Suprapubic skin (tissue), 4 donors: ENCODE measurements at places on chromosomes 12 and 14. TPM values are rescaled to one million over a fixed set of nuclear protein-coding genes. Genes with fewer than 3 reads are reported as not detected.

DNA sequence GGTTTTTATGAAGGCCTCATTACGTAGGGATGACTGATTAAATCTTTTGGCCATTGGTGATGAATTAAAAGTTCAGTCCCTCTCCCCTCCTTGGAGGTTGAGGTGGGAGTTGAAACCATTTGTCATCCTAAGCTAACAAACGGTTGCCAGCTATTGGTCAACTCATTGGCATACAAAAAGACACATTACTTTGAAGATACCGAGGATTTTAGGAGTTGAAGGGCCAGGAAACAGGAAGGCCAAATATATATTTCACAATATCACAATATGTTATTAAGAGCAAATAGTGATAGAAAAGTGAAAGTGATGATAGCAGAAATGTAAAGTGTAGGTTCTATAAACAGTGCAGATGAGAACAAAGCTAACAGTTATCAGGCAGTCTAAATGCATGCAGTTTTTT, 24.4 kb downstream of the RCOR1 start:
- no peak for DNase-seq
- no peaks in the 10 kb centered on the region for H3K36me3 ChIP-seq
- peak overlapping the region; percentile 20 for H3K27ac ChIP-seq
- H3K4me3 ChIP-seq: no peak overlapping the region

DNA sequence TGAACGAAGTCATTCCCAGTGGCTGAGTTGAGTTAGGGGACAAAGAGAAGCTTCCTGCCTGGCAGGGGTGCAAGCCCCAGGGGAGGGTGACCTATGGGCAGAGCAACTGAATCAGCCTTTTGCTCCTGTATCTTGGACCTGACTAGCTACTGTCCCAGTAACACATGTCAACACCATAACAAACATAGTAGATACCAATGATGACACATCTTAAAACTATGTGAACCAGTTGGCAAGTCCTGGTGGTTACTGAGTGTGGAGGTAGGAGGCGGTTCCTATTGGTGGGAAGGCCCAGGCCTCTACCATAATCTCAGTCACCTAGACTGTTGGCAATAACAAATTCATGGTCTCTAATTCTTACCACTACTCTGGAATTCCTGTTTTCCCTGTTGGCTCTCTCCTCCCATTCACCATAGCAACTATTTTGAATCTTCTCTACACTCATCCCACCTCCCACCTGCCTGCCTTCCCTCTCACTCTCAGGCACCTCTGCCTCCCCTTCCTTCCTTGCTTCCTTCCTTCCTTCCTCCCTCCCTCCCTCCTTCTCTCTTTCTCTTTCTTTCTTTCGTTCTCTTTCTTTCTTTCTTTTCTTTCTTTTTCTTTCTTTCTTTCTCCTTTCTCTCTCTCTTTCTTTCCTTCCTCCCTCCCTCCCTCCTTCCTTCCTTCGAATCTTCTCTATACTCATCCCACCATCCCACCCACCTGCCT, 8.1 kb upstream of the P2RX7 start:
- H3K27me3 ChIP-seq: no peaks in the 10 kb centered on the region
- peaks cover 40% of the 10 kb centered on the region for H3K4me1 ChIP-seq
- no peak overlapping the region for H3K27ac ChIP-seq
- H3K4me3 ChIP-seq: no peak overlapping the region

GRCh38 chr14:104531421-104532190, 48.0 kb upstream of the C14orf180 start:
- H3K4me3 ChIP-seq: no peak overlapping the region
- no peaks in the 10 kb centered on the region for H3K36me3 ChIP-seq
- H3K27ac ChIP-seq: no peak overlapping the region
- DNase-seq: no peak
- H3K27me3 ChIP-seq: peaks cover 3% of the 10 kb centered on the region

- no peak for DNase-seq
- peaks cover 23% of the 10 kb centered on the region for H3K4me1 ChIP-seq
- H3K4me3 ChIP-seq: no peak overlapping the region
- H3K27me3 ChIP-seq: no peaks in the 10 kb centered on the region
- peak overlapping the region; percentile 72 for H3K27ac ChIP-seq
- no peaks in the 10 kb centered on the region for H3K36me3 ChIP-seq
Observed at GRCh38 chr12:123445388-123446332, 9.2 kb upstream of the RILPL2 start.

- H3K27me3 ChIP-seq: no peaks in the 10 kb centered on the region
- peaks cover 98% of the 10 kb centered on the region for H3K4me1 ChIP-seq
- no peaks in the 10 kb centered on the region for H3K36me3 ChIP-seq
Observed at GRCh38 chr14:64721391-64721791, 17.2 kb downstream of the PLEKHG3 start.

GRCh38 chr14:60805841-60806430, 71.4 kb downstream of the MNAT1 start:
- no peak overlapping the region for H3K4me3 ChIP-seq
- no peak for DNase-seq
- H3K4me1 ChIP-seq: no peaks in the 10 kb centered on the region
- H3K36me3 ChIP-seq: no peaks in the 10 kb centered on the region
- H3K27me3 ChIP-seq: no peaks in the 10 kb centered on the region

Gene LRP1-AS
- not detected for total RNA-seq

GRCh38 chr14:75060420-75060819, 3.4 kb downstream of the ACYP1 start:
- no peaks in the 10 kb centered on the region for H3K27me3 ChIP-seq
- no peaks in the 10 kb centered on the region for H3K36me3 ChIP-seq
- no peak for DNase-seq

DNA sequence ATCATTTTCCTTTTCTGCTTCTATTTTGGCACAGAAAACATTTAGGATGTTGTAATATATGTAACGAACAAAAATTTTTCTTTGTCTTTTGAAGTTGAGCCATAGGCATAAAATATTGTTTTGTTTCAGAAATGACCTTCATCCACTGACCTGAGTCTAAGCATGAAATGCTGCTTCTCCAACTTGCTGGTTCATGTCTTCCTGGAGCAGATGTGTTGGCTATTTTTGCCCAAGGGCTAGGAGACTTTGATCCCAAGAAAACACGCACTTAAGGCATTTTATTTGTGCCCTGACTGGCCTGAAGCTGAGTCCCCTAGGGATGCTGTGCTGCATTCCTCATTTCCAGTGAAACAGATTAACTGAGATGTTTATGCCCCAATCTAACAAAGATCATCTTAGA, 27.2 kb upstream of the ALG10B start:
- H3K27me3 ChIP-seq: no peaks in the 10 kb centered on the region
- DNase-seq: no peak
- no peak overlapping the region for H3K27ac ChIP-seq

Gene MMP14
- 161 TPM for total RNA-seq

Gene ISCA2
- 8.8 TPM for total RNA-seq

GRCh38 chr12:111451232-111451631, 45.5 kb downstream of the SH2B3 start:
- H3K27me3 ChIP-seq: no peaks in the 10 kb centered on the region
- DNase-seq: no peak
- H3K4me3 ChIP-seq: no peak overlapping the region

DNA sequence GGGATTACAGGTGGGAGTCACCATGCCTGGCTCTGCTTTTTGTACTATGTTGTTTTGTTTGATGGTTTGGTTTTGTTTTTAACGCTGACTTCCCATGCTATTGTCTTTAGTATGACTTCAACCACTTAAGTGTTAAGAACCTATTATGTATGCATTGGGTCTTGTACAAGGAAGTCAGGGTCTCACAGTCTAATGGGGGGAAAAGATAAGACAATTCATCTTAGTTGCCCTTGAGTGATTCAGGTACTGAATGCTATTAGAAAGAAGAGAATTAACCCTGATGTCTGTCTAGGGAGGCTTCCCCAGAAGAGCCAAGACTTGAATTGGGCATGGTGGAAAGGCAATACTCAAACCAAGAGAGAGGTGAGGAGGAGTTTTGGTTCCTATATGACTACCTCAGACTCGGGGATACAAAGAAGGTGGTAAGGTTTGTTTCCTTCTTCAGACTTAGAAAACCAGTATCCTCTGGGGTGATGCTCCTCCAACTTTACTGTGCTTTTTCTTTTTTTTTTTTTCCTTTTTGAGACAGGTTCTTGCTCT, 64.6 kb downstream of the SUSD6 start:
- peaks cover 47% of the 10 kb centered on the region for H3K4me1 ChIP-seq
- no peak overlapping the region for H3K4me3 ChIP-seq
- H3K27ac ChIP-seq: no peak overlapping the region
- H3K36me3 ChIP-seq: no peaks in the 10 kb centered on the region
- no peaks in the 10 kb centered on the region for H3K27me3 ChIP-seq

Gene ZNF891
- 2.6 TPM for total RNA-seq

GRCh38 chr12:53031616-53032015, 18.2 kb upstream of the TNS2 start:
- H3K27me3 ChIP-seq: no peaks in the 10 kb centered on the region
- H3K4me3 ChIP-seq: no peak overlapping the region
- no peak overlapping the region for H3K27ac ChIP-seq
- no peak for DNase-seq

Gene CLEC7A
- 4.3 TPM for total RNA-seq

Gene KLRD1
- total RNA-seq: 0.76 TPM

GRCh38 chr14:20508367-20508766, 3.0 kb downstream of the RNASE10 start:
- no peak for DNase-seq
- no peaks in the 10 kb centered on the region for H3K4me1 ChIP-seq
- no peak overlapping the region for H3K27ac ChIP-seq
- no peaks in the 10 kb centered on the region for H3K36me3 ChIP-seq

- no peaks in the 10 kb centered on the region for H3K27me3 ChIP-seq
- no peaks in the 10 kb centered on the region for H3K36me3 ChIP-seq
- no peak overlapping the region for H3K27ac ChIP-seq
- peaks cover 11% of the 10 kb centered on the region for H3K4me1 ChIP-seq
- DNase-seq: no peak
- no peak overlapping the region for H3K4me3 ChIP-seq
Observed at GRCh38 chr14:69342928-69343525, 55.1 kb downstream of the ERH start.

- H3K36me3 ChIP-seq: no peaks in the 10 kb centered on the region
- no peak overlapping the region for H3K4me3 ChIP-seq
- no peak overlapping the region for H3K27ac ChIP-seq
- H3K27me3 ChIP-seq: peaks cover 6% of the 10 kb centered on the region
- peaks cover 67% of the 10 kb centered on the region for H3K4me1 ChIP-seq
Observed at GRCh38 chr14:103526247-103526913, 2.6 kb upstream of the TRMT61A start.

Gene IL23A
- total RNA-seq: not detected

- H3K4me3 ChIP-seq: no peak overlapping the region
- H3K4me1 ChIP-seq: peaks cover 18% of the 10 kb centered on the region
- H3K27me3 ChIP-seq: peaks cover 27% of the 10 kb centered on the region
- no peaks in the 10 kb centered on the region for H3K36me3 ChIP-seq
Observed at GRCh38 chr14:100662879-100663760, 63.6 kb upstream of the DLK1 start.

- no peak overlapping the region for H3K4me3 ChIP-seq
- no peaks in the 10 kb centered on the region for H3K27me3 ChIP-seq
- H3K27ac ChIP-seq: no peak overlapping the region
Observed at GRCh38 chr14:41806366-41806975, 199.8 kb downstream of the LRFN5 start.

DNA sequence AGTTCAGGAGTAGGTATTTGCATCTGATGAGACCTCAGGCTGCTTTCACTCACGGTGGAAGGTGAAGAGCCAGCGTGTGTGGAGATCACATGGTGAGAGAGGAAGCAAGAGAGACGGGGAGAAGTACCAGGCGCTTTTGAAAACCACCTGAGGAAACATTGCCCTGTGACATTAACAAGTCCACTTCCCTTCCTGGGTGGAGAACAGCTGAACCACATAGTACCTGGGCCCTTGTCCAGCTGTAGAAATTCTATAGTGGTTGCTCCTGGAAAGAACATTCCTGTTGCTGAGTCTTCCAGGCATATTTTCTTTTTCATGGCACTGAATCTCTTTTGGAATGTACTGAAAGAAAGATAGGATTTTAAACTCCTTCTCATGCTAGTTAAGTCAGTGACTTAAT, 87.3 kb upstream of the RIN3 start:
- H3K36me3 ChIP-seq: no peaks in the 10 kb centered on the region
- H3K27me3 ChIP-seq: no peaks in the 10 kb centered on the region
- no peak overlapping the region for H3K27ac ChIP-seq
